ENCODE measurements at places on chromosomes 7 and 10.

DNA sequence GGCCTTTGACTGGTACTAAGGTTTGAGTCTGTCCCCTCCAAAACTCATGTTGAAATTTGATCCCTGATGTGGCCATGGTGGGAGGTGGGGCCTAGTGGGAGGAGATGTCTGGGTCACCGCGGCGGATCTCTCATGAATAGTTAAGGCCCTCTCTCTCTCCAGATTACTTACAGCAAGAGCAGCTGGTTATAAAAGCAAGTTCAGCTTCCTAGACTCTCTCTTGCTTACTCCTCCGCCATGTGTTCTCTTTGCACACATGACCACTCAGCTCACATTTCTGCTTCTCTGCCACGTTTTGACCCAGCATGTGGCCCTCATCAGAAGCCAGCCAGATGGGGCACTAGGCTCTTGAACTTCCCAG lies 29.9 kb upstream of the ZMIZ1 start:
- no peak for DNase-seq

- DNase-seq: no peak
Measured at GRCh38 chr7:360454-361100, 70.6 kb downstream of the FOXL3 start.

DNA sequence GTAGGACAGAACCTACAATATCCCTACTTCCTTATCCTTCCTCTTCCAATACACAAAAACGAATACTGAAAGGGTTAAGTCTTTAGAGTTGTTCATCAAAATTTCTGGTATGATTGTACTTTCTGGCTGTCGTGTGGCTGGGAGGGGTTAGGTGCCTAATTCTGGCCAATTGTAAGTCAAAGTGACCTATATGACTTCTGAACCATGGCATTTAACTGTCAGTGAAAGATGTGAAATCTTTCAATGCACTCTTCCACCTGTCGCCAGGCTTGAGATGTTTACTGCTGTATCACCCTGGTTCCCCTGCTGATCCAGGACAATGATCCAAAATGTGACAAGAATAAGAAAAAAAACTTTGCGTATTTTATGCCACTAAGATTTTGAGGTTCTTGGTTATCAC lies 20.8 kb downstream of the EPC1 start:
- DNase-seq: no peak

- DNase-seq: no peak
Measured at GRCh38 chr10:73956476-73957359, 41.2 kb upstream of the VCL start.

GRCh38 chr10:48450741-48451466 lies 144.4 kb downstream of the MAPK8 start:
- no peak for DNase-seq

- no peak for DNase-seq
Measured at GRCh38 chr7:156474241-156474743, 166.3 kb upstream of the RNF32 start.

- no peak for DNase-seq
Measured at GRCh38 chr10:124666494-124666893, 77.7 kb downstream of the FAM53B start.

GRCh38 chr7:4815121-4815520 lies 39.7 kb downstream of the AP5Z1 start:
- no peak for DNase-seq

DNA sequence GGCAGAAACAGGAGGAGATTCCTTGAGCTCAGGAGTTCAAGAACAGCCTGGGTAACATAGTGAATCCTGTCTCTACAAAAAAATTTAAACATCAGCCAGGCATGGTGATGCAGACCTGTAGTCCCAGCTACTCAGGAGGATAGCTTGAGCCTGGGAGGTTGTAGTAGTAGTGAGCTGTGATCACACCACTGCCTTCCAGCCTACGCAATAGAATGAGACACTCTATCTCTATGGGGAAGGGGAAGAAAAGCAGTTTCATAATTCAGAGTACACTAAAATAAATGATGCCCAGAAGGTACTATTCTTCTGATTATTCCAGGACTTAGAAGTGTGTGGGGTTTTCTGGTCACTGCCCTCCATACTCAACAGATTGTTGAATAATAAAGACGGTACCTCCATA lies 177.3 kb downstream of the KMT2E start:
- no peak for DNase-seq

- DNase-seq: no peak
Measured at GRCh38 chr7:123715198-123715597, 33.6 kb downstream of the WASL start.

DNA sequence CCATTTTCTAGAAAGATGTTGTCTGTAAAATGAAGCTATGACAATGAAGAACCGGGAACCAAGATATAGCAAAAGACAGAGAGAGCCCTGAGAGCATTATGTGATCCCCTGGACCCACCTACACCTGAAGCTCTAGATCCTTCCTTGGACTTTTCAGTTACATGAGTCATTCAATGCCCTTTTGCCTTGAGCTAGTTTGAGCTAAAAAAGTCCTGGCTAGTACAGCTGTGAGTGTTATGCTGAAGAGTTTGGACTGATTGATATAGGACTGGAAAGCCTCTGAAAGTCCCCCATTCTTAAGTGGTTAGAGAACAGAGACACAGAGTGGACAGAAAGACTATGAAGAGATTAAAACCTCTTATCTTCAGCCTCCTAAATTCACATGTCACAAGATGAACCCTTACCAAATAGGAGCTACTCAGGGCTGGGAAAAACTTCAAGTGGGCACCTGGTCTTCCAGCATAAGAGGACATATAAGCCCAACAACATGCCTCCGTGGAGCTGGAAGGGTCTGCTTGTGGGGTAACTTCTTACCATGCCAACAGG lies 386.8 kb upstream of the NFE2L3 start:
- no peak for DNase-seq

DNA sequence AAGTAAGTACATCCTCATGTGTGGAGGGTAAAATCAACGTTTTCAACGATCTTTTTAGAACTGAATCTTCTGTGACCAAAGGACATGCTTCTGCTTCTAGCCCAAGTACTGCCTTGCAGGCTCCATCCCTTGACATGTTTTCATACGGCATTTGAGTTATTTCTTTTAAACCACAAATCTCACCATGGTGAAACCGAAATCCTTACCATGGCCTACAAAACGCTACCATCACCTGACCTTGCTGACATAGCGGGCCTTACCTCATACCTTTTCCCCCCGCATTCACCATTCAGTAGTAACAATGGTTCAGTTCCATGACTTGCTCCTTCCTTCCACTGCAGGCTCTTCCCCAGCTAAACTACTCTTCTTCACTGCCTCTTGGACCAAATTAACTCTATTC lies 3.5 kb downstream of the RNF216 start:
- no peak for DNase-seq

DNA sequence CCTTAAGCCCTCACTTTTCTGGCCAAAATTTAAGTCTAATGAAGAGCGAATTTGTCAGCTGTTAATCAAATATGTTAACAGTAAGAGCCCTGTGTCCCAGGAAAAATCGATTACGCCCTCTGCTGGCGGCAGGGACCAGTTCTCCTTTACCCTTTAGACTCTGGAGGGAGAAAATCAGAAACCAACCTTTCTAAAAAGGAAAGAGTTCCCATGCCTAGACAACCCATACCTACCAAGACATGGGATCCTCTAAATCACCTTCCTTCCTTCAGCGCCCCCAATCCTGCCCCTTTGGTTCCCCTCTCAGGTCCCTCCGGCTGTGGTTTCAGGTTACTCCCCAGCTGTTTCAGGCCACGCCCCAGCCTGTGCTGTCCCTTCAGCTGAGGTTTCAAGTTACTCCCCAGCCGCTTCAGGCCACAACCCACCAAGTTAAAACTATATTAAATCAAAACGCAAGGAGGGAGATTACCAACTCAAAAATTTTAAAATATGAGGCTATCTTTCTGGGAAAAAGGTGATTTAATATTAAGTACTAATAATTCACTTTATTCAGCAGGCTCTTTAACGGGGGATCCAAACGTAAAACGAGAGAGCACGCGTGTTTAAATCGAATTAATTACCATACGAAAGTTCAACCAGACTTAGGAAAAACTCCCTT lies 1.4 kb upstream of the AKR1B15 start:
- DNase-seq: no peak

DNA sequence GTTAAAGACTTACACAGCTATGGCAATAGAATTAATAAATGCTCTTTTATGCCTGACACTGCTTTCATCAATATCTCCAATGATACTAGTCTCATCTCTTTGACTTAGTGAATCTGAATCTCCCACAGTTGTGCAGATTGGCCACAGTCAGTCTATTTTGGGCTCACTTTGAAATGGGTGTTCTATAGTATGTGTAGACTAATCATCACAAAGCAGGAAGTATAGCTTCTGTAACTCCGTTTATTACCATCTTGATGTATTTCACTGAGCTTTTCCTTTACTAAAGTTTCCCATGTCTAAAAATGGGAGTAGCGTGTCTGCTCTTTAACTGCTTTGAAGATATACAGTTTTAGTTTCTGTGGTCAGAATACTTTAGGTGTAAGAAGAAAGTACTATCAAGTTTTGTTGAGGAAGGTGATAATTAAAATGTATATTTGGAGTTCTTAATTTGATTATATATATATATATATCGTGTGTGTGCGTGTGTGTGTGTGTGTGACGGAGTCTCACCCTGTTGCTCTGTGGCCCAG lies 70.1 kb downstream of the ST7 start:
- no peak for DNase-seq

GRCh38 chr7:47759056-47759706 lies 177.3 kb upstream of the TNS3 start:
- DNase-seq: no peak

DNA sequence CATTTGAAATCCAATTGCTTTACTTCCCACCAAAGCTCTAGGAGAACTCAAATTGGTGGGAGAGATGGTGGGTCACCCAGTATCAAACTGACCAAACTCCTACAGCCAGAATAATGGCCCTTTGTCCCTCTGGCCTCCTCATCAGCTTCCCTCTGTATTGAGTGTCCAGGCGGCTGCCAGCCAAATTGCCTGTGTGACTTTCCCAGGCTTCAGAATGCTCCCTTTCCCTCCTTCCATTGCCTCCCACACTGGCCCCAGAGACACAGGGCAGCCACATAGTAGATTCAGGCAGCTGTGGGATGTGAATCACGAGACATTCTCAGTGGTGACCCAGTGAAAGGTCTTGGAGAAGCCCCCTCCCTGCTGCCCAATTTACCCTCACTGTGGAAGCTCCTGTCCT lies 12.7 kb upstream of the VDAC2 start:
- DNase-seq: no peak

GRCh38 chr7:2759736-2760097 lies 71.7 kb downstream of the AMZ1 start:
- DNase-seq: no peak

DNA sequence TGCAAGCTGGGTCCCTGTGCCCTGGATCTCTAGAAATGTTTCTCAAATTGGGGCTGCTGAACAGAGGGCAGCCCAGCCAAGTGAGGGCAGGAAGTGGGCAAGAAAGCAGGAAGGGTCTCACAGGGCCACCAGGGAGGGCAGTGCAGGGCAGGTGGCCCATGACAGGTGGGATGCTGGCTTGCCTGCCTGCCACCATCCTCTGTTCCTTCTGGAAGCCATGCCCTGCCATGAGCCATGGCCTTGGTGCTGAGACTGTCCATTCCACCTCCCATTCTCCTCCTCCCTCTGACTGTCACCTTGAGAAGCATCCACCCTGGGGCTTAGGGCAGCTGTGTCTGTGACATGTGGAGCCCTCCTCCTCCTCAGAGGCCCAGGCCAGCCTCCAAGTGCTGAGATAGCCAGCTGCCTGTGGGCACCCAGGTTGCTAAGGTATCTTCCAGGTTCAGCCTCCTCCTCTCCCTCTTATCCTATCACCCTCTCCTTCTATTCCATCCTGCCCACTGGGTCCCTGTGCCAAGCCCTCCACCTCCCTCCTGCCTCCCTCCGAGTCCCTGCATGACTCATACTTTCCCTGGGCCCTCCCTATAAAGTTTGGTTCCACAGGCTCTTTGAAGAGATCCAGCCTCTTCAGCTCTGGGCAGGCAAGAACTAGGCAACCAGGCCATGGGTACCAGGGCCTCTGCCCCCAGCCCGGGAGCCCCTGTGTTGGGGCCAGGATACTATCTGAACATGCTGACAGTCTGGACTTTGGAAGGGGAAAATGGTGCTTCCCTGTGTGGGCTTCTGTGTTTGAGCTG lies 1.3 kb downstream of the VSIR start:
- DNase-seq: no peak

DNA sequence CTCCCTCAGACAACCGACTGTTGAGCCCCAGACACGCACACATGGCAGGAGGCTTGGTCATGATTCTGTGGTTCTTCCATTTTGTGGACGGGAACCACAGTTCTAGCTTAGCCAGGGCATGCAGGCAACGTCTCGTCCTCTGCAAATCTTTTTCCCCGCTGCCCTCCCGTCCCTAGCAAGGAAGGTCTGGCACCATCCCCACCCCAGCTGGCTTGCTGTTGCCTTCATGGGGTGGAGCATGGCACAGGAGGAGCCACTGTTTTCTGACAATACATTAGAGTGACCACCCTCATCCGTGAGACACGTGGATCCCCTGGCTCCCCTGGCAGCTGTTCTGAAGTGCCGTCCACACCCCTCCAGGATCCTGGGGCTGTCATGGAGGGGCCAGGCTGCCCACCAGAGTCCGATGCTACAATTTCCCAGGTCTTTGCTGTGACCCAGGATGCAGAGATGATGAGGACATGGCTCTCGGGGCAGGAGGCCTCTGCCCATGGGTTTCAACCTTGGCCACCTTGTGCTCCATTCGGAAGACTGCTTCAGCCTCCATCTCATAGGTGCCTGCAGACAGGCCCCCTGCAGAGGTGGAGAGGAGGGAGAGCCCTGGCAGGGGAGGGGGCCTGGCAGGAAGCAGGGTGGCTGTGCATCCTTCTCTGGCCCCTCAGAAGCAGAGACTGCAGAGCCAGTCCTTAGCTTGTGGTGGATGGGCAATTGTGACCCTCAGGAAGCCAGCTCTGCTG lies 233.6 kb downstream of the GLRX3 start:
- no peak for DNase-seq

- DNase-seq: no peak
Measured at GRCh38 chr7:116083796-116084195, 53.2 kb upstream of the TFEC start.

GRCh38 chr10:131656009-131656408 lies 244.8 kb upstream of the PPP2R2D start:
- DNase-seq: no peak

DNA sequence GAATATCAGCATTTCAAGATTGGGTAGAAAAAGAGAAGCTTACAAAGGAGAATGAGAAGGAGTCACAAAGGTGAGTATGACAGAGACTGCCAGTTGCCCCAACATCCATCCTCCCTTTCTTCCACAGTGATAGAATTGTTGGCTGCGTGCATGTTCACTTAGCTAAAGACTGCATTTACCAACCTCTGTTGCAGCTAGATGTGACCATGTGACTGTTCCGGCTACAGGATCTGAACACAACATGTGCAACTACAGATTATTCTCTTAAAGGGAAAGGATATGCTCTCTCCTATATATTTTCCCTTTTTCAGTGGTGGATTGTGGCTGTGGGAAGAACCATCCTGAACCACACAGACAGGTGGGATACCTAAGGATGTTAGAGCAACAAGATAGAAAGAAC lies 60.5 kb upstream of the ZNRF2 start:
- no peak for DNase-seq

- DNase-seq: no peak
Measured at GRCh38 chr10:10598297-10598696, 419.4 kb upstream of the CELF2 start.

- no peak for DNase-seq
Measured at GRCh38 chr7:45181286-45181960, 23.8 kb downstream of the RAMP3 start.

- DNase-seq: no peak
Measured at GRCh38 chr10:75679536-75679935, 248.1 kb downstream of the LRMDA start.

Measured in NCI-H2081 treated with DMSO at 0.1 percent for 48 hours (cell line).